ENCODE measurements at places on chromosomes 13 and 19.

- DNase-seq = no peak
Observed at GRCh38 chr13:24381541-24382265, 72.3 kb downstream of the C1QTNF9 start.

DNA sequence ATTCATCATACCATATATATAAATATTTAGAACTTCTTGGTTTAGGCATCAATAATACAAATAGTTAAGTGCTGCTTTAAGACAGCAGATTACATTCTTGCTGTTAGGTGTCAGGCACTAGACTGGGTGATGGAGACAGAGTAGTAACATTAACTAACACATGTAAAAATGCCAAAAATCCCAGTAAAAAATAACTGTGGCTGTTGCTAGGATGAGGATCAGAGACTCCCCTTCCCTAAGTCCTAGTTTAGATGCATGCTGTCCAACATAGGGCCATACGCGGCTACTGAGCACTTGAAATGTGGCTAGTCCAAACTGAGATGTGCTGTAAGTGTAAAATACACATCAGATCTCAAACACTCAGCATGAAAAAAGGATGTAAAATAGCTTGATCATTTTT lies 94.7 kb downstream of the CDADC1 start:
- DNase-seq = no peak

DNA sequence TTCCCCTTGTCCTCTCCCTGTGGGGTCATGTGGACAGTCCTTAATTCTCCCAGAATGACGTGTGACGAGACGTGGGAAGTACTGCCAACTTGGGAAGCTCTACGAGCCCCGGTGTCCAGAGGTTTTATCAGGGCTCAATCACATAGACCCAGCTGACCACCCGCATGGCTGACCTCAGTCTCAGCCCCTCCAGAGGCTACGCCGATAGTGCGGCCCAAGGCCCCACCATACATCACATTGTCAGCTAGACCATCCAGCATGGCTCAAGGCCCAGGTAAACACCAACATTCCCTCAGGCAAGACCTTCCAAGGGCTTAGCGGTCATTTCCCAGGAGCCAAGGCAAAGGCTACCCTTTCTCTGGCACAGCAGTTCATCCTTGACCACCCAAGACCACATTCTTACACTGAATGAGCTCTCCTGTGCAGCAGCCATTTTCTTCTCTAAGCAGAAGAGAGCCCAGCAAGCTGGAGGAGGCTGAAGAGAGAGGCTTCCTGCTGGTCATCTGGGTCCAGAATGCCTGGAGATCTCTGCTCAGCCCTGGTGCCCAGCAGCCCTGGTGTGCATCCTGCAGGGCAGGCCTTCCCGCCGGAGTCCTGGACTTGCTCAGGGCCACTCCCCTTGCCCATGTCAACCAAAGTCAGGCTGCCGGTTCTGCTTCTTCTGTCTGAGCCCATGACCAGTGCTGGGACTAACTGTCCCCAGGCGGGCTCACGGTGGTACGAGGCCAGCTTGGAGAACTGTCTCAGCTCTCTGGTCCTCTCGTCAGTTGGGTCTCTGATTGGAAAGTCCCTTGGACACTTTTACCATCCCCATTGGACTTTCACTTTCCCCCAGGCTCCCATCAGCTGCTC lies 7.9 kb upstream of the F10 start:
- DNase-seq = no peak

- DNase-seq = peak; percentile 92
Observed at GRCh38 chr13:91406619-91407018, 8.2 kb downstream of the GPC5 start.

GRCh38 chr13:75770592-75771011 lies 134.5 kb downstream of the LMO7 start:
- no peak for DNase-seq

DNA sequence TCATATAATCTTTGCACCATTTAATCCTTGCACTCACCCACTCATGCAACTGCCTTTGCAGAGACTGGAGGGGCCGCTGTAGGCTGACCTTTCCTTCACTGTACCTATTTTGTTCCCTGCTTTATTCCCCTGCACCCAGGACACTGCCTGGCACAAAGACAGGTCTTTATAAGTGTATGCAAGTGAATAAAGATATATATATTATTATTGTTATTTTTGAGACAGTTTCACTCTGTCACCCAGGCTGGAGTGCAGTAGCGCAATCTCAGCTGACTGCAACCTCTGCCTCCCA lies 3.8 kb downstream of the ALOX5AP start:
- no peak for DNase-seq

GRCh38 chr13:41631296-41631965 lies 174.1 kb downstream of the RGCC start:
- no peak for DNase-seq

GRCh38 chr13:102277286-102277685 lies 124.6 kb downstream of the FGF14 start:
- no peak for DNase-seq

DNA sequence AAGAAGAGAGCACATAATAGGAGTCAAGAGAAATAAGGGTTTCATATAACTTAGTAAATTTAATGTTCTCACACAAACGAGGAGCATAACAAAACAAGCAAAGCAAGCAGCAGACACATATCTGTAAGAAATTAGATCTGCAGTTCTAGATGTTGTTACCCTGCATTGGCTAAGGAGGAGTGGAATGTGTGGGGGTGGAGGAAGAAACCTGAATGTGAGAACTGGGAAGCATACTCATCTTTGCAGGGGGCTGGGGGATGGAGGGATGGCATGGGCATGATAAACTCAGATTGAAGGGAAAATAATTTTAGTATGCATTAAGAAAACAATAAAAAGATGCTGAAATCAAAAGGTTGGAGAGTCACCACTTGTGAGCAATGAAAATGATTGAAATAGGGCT lies 255.0 kb downstream of the LIG4 start:
- DNase-seq = no peak

GRCh38 chr19:18799389-18799970 lies 8.4 kb upstream of the COMP start:
- no peak for DNase-seq

- no peak for DNase-seq
Observed at GRCh38 chr19:32373585-32374295, 28.3 kb downstream of the ZNF507 start.

DNA sequence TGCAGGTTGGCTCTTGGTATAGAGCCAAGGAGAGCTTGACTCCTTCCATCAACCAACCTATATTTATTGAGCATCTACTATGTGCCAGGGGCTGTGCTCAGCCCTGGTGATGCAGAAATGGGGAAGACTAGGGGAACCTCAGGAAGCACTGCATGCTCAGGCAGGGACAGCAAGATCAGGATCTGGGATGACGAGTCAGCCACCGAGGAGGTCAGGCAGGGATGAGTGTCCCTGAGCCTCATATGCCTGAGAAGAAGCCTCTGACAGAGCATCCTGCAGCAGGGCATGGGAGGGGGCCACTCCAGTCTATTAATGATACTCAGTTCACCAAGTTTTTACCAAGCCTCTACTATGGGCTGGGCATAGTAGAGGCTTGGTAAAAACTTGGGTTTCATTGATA lies 158.1 kb downstream of the KATNAL1 start:
- DNase-seq = no peak

GRCh38 chr19:3550947-3551791 lies 6.2 kb downstream of the MFSD12 start:
- DNase-seq = no peak

DNA sequence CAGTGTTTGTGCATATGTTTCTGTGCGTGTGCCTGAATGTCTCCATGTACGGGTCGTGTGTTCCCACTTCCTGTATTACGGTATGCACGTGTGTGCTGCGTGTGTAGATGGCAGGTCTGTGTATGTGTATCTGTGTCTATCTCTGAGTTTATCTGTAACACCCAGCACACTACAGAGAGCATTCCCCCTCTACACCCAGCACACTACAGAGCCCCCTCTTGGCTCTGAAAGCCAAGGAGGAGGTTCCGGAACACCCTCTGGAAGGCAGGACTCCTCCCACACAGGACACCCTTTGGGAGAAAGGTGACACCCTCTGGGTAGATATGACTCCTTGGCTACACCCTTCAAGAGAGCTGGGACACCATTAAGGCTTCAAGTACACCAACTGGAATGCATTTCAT lies 2.1 kb upstream of the ERFL start:
- no peak for DNase-seq

DNA sequence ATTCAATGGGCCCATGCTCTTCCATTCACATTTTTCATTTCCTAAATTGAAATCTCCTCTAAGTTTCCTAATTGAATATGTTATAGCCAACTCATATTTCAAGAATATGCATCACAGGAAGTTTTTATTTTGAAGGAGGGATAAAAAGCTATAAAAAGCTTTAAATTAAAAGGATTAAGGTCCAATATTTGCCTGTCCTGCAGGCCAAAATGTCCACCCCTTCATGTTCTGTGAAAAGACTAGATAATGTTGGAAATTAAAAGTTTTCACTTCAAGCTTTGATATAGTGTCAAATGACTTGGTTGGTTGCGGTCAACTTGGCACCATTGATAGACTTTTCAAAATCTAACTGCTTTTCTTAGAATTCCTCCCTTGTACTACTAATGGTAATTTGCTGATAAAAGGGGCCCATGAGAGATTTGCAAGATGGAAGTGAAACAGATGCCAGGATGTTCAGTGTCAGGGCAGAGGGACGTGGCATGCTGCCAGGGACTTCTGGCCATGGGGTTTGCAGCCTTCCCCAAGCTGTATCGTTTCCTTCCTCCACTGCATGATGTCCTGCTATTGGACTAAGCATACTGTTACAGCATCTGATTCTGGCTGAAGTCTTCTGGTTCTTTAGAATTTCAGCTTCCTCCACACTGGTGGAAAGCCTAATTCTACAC lies 547.3 kb upstream of the MIR17HG start:
- no peak for DNase-seq

GRCh38 chr19:10037367-10037766 lies 24.1 kb downstream of the RDH8 start:
- DNase-seq = no peak

GRCh38 chr13:70457474-70457873 lies 349.2 kb upstream of the KLHL1 start:
- no peak for DNase-seq

DNA sequence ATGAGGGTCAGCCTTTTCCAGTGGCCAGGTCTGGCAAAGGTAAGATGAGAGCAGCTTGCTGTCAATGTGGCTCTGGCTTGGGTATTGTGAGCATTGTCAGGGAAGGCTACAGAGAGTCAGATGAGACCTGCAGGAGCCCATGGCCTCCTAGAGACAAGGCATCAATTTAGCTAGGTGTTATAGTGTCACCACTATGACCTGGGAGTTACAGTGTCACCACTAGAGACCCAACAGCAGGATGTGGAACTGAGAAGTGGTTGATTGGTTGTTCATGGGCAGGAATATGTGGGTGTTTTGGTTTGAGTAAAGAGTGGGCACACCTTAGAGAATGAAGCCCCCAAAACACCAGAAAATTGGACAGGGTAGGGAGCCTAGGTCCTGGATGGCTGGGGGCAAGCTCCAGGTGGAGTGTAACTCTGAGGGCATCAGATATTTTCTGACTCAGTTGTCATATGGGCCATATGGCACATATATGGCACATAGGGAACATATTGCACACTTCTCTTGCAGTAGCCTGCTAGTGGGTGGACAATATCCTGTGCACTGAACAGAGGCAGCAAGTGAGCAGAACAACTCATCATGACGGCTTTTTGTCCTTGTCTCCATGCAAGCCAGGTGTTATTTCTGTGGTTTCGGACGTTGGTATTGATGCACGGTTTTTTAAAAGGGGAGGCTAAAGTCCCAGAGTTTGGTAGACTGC lies 46.3 kb upstream of the CEACAM21 start:
- peak; percentile 43 for DNase-seq

GRCh38 chr19:46378268-46378667 lies 31.4 kb downstream of the PPP5C start:
- DNase-seq = no peak

DNA sequence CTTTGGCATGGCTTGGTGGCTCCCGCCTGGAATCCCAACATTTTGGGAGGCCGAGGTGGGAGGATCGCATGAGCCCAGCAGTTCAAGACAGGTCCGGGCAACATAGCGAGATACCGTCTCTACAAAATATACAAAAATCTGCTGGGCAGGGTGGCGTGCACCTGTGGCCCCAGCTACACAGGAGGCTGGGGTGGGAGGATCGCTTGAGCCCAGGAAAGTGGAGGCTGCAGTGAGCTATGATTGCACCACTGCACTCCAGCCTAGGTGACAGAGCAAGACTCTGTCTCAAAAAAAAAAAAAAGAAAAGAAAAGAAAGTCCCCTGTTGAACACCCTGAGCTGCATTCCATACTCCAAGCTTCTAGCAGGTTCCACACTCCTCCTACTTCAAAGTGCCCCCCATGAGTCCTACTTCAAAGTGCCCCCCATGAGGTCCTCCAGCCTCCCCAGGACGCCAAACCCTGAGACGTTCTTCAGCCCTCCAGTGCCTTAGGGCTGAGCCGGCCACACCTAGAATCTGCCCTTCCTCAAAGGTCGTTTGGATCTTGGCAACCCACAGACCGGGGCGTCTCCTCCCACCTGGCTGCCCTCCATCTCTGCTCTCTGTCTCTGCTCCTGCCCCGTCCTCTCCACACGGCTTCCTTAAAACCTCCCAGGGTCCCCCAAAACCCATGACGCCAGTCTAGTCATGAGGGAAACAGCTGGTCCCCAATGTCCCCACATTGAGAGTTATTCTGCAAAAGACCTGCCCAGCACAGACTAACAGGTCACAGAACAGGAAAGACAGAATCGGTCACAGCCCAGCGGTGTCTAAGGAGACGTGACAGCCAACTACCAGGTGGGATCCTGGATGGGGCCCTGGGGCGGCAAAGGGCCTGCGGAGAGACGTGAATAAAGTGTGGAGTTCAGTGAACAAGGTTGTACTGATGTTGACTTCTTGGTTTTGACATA lies 4.8 kb downstream of the TJP3 start:
- DNase-seq = no peak

GRCh38 chr19:45322311-45322710 lies 364 bp downstream of the CKM start:
- DNase-seq = no peak

GRCh38 chr13:39119422-39119821 lies 81.2 kb downstream of the NHLRC3 start:
- DNase-seq = no peak

GRCh38 chr13:101346942-101347728 lies 69.2 kb downstream of the NALCN start:
- DNase-seq = no peak

DNA sequence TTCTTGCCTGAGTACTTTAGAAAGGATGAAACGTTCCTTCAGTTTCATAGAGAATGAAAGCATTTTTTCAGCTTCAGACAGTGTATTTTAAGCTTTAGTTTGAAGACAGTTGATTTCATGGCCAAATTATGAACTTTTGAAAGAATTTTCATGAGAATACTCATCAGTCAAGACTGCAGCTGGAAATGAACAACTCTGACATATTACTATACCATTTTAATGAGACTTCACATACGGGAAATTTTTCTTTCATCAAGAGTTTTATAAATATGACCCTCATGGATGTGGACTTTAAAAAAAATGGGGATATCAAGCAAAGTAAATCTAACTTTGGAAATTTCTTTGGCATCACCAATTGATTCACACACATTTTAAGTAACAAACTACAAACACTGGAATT lies 6.4 kb downstream of the LATS2 start:
- no peak for DNase-seq

- DNase-seq = no peak
Observed at GRCh38 chr13:40114305-40114896, 458.9 kb downstream of the COG6 start.

- DNase-seq = no peak
Observed at GRCh38 chr13:46871557-46871956, 25.3 kb downstream of the HTR2A start.

GRCh38 chr13:46045424-46045823 lies 7.1 kb downstream of the ZC3H13 start:
- no peak for DNase-seq

GRCh38 chr13:23701636-23702035 lies 131.4 kb downstream of the TNFRSF19 start:
- no peak for DNase-seq
